Mammary epithelial cell (primary cell): ENCODE measurements at places on chromosomes 1 and 21. TPM values are rescaled to one million over a fixed set of nuclear protein-coding genes. Genes with fewer than 3 reads are reported as not detected.

The MYOM3 gene
- polyA plus RNA-seq = 0.19 TPM

DNA sequence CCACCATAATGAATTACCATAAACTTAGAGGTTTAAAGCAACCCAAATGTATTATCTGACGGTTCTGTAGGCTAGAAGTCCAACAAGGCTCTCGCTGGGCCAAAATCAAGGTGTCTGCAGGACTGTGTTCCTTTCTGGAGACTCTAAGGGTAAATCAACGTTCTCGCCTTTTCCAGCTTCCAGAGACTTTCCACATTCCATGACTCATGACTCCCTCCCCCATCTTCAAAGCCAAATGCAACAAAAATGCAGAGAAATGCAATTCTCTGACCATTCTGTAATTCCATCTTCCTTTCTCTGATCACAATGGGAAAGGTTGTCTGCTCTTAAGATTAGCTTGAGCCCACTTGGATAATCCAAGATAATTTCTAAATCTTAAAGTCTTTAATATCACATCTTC, 287.1 kb downstream of the LTN1 start:
- no peak for DNase-seq

- DNase-seq = no peak
These were observed 45.1 kb downstream of the BTBD8 start for GRCh38 chr1:92125204-92125603.

GRCh38 chr1:13832100-13832499, 132.1 kb downstream of the PRDM2 start:
- no peak for DNase-seq

The KIF14 gene
- polyA plus RNA-seq = 5.3 TPM
